ENCODE measurements at places on chromosomes 1 and 21.

DNA sequence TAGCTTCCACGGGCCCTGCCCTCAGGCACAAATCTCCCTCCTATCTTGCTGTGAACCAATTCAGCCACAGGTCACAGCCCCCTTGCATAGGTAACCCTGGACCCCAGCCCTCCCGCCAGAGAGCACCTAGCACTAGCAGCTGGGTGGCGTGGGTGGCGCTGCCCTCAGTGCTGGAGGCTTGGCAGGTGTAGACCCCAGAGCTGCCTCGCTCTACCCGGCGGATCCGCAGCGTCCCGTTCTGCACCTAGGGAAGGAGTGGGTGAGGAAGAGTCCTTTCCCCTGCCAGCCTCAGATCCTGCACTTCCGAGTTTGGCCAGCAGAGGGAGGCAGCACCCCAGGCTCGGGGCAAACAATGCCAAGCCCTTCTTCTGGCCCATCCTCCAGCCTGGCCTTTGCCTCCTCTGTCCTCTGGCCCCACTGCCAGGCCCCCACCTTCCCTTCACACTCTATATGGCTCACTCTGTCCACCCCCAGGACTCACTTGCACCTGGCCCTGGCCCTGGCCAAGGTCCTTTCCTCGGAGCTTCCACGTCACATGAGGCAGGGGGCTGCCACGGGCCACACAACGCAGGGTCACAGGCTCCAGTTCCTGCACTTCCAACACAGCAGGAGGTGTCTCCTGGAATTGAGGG is 9.0 kb downstream of the IGSF9 start:
- peak; percentile 94 for DNase-seq

- no peak for DNase-seq
Observed at GRCh38 chr1:244231193-244231571, 180.1 kb downstream of the ZBTB18 start.

DNA sequence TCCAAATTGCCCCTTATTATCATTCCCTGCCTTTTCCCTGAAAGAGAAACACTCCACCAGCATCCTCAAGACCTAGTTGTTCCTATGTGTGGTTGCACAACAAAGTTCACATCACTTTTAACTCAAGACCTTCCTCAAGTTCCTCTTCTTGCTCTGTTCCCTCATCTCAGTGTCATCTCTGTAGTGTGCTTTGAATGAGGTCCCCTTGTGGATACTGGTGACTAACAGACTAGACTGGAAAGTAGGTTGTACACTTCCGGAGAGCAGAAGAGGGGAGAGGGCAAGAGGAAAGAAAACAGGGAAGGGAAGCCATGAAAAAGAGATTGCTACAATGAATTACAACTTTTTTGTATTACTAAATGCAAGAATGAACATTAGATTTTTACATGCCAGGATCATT is 853.8 kb downstream of the USP25 start:
- no peak for DNase-seq

DNA sequence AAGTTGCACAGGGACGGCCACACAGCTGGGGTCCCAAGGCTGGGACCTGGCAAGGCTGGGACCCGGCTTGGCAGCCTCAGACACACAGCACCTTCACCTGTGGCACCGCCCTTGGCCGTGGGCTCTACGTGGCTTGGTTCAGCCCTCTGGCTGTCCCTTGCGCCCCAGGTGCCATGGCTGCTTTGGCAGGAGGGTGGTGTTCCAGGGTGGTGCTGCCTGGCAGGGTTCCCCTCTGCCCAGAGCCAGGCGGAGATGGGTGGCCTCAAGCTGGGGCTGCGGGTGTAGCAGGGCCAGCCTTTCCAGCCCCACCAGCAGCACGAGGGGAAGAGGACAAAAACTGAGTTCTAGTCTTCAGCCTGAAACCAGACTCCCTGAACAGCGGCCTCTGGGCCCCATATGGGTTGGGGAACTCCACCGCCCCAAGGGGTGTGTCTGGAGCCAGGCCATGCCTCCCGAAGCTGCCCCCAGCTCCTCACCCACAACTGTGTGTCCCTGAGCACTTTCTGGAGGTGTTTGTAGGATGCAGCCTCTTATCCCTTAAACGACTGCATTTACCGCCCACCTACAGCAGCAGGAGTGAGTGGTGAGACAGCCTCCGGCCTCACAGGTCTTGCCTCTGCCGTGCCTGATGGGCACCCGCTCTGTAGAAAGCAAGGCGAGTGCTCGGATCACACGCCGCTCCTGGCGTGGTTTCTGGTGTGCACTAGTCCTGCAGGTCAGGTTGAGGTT is 92.3 kb downstream of the PDE9A start:
- DNase-seq: no peak

- peak; percentile 55 for DNase-seq
Observed at GRCh38 chr1:24536391-24536840, 19.5 kb upstream of the NCMAP start.

DNA sequence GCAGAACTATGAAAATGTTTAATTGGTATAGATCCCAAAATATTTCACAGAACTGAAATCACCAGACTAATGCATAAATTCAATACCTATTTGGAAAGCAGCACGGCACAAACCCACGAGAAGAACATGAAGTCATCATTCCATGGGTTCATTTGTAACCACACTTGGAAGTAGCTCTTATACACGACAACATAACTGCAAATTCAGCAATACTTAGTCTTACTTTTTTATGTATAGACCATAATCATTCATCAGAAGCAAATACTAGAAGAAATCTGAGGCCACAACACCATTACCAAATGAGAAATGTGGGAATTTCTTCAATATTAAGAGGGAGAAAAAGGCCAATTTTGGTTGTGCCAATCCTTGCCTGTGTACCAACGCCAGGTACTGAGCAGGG is 4.2 kb upstream of the UBE2G2 start:
- DNase-seq: no peak

GRCh38 chr1:108961752-108962486 is 1.4 kb downstream of the CLCC1 start:
- DNase-seq: no peak

DNA sequence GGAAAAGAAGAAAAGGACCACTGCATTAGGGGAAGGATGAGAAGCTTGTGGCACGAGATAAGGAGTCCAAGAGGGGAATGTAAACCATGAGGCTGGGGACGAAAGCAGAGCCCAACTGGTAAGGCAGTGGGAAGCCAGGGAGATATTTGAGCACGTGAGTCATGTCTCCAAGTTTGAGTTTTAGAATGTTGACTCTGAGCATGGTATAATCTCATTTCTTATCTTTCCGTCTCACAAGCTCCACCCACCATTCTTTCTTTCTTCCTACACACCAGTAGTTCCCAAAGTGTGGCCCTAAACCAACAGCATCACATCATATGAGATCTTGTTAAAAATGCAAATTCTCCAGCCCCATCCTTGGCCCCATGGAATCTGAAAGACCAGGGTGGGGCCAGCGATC is 145.3 kb downstream of the PLPP3 start:
- no peak for DNase-seq

DNA sequence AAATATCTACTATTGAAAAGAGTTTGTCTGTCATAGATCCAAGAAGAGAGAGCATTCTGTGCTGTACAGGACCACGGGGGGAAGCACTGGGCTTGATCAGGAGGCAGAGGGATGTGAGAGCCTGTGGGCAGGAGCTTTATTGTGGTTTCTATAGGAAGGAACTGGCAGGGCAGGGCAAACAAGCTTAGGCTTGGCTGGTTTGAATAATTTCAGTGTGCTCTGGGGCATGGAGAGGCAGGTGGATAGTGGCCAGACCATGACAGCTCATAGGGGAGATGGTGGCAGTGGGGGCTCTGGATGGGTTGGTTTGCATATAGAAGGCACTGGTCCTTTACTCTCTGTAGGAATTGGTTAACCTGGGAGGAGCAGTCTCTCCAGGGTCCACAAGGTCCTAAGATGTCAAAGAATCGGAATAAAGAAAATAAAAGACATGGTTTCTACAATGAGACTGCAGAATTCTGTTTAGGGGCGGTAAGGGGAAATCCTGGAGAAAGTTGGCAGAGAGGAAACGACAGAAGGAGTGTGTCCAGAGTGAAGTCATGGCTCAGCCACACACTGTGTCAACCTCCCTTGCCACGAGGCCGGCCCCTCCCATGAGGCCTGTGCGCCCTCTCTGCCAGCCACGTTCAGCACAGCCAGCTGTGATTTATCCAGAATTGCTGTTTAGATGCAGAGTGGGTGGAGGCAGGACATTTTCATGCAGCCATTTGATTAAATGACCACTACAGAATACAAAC is 81.7 kb upstream of the PGBD5 start:
- no peak for DNase-seq

DNA sequence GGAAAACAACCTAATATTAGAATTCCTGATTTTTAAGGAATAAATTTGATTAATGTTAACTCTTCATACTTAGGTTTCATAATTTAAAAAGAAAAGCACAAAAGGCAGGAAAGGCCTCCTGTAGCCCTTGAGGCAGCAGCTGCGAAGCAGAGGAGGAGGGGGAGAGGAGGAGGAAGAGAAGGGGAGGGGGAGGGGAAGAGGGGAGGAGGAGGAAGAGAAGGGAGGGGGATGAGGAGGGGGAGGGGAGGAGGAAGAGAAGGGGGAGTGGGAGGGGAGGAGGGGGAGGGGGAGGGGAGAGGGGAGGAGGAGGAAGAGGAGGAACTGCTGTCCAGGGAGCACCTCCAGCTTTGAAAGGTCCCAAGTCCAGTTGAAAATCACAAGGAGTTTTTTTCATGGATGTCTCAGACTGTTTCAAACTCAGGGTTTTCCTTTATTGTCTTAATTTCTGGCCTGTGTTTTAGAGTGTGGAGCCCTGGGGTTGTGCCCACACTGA is 35.1 kb upstream of the DIP2A start:
- no peak for DNase-seq

DNA sequence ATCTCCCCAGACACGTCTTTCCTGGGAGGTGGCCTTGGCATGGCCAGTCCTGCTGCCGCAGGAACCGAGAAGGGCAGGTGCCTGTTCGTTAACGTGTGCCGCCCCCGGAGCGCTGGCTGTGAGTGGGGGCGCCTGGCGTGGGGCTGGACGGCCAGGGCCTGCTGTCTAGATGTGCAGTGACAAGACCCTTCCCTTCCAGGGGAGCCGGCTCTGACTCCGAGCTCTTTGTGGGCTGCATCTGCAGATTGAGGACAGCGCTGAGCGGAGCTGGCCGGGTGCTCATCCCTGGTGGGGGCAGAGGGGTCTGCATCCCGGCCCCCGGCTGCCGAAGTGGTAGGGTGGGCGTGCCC is 13.0 kb downstream of the COL18A1 start:
- no peak for DNase-seq

DNA sequence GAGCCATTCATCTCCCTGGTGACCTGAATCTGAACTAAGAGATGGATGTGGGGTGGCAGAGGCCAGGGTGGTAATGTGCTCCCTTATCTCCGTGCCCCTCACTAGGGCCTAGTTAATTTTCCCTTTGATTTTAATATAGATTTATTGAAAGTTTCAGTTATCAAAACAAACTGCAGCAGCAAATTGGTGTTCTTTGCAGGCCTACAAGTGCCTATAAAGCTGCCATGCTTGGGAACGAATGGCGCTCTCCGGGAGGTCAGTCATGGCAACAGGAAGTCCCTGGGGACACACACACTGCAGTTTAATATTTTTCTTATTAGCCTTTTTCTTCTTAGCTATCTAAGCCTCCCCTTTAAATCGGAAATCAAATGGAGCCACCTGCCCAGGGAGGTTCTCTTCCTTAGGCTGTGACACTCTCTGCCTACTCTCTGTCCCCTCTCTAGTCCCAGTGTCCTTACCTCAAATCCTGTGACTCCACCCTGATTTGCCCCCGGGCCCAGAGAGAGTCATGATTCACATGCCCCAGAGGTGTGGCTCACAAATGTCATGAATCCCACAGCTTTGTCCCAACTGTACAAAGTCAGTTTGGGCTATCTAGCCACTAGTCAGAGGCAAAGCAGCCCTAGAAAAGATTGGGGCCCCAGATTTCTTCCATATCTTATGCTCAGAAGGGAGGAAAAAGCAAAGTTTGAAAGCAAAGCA is 4.3 kb upstream of the ERI3 start:
- no peak for DNase-seq

GRCh38 chr1:190244406-190244805 is 233.3 kb downstream of the BRINP3 start:
- no peak for DNase-seq

GRCh38 chr21:31235671-31236450 is 108.2 kb downstream of the TIAM1 start:
- DNase-seq: no peak

- DNase-seq: peak; percentile 63
Observed at GRCh38 chr1:246753670-246754535, 29.7 kb downstream of the SCCPDH start.

- no peak for DNase-seq
Observed at GRCh38 chr1:5798151-5798730, 194.0 kb downstream of the NPHP4 start.

- peak; percentile 7 for DNase-seq
Observed at GRCh38 chr1:92310185-92310597, 11.3 kb downstream of the RPAP2 start.

DNA sequence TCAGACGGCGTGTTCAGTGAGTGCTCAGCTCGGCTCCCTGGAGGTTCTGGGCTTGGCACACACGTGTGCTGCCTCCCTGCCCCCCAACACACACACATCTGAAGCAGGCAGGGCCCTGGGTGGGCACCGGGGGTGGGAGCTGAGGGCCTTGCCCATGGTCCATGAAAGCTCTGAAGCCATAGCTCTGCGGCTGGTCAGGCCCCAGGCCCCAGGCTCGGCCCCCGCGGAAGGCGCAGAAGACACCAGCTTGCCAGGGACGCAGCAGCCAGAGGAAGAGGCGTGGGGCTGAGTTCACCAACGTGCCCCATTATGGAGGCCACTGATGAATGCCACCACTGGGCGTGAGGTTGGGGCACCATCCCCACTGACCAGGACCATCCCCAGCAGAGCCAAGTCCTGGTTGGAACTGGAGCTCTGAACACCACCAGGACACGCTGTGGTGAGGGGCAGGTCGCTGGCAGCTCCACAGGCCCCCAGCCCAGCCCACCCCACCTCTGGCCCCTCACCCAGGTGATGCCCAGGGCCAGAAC is 4.2 kb downstream of the AURKAIP1 start:
- no peak for DNase-seq

DNA sequence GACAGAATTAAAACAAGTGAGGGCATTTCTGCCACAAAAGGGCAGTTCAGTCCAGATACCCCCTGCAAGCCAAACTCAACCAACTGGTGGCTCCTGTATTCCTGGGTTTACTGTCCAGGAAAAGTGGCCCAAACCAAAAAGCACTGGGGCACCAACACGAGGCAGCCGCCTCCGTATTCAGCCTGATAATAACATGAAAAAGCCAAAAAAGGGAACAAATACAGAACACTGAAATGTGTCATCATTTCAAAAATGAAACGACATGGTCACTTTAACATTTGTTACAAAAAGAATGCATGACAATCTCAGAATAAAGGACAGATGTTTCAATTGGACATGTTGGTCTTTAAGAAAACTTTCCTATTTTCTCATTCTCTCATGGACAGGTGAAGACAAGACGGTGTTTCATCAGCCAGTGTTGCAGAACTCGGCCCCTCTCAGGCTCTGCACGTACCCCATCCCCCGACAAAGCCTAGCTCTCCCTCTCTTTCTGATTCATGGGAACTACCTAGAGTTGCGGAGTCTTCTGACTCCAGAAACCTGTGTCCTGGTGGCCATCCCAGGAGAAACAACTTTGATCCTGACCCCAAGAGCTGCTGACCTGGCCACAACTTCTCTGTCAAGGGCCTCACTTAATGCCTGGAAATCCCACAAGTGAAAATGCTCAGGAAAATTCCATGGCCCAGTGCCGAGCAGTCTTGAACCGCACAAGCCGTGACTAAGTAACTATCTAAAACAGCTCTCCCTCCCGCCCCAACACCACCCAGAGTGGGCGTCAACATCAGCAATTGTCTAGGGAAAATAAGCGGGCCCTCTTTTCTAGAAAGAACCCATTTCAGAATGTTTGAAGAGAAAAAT is 27.1 kb downstream of the ZBTB17 start:
- DNase-seq: no peak

GRCh38 chr1:70376196-70376595 is 21.7 kb upstream of the ANKRD13C start:
- DNase-seq: no peak

GRCh38 chr1:226371027-226371694 is 36.7 kb downstream of the PARP1 start:
- no peak for DNase-seq

Data from memory B cell (primary cell).